ENCODE measurements at places on chromosomes 13 and 19. TPM values are rescaled to one million over a fixed set of nuclear protein-coding genes. Genes with fewer than 3 reads are reported as not detected.

DNA sequence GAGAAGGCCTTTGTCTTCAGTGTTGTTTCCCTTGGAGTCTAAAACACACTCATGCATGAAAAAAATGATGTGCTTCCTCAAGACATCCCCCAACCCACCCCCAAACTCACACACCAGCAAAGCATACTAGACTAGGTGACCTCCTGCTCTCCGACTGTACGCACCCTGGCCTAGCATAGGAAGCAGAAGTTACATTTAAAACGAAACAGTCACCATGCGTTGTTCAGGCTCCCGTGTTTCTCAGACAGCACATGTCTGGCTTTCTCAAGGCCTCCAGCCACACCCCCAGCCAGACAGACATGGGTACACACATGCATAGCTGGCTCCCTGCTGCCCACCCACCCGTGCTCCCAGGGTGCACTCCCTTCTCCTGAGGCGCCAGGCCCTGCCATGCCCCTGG lies 28.7 kb upstream of the C1QTNF9 start:
- no peak for DNase-seq

- no peak for DNase-seq
Observed at GRCh38 chr13:77952276-77952675, 33.6 kb upstream of the EDNRB start.

DNA sequence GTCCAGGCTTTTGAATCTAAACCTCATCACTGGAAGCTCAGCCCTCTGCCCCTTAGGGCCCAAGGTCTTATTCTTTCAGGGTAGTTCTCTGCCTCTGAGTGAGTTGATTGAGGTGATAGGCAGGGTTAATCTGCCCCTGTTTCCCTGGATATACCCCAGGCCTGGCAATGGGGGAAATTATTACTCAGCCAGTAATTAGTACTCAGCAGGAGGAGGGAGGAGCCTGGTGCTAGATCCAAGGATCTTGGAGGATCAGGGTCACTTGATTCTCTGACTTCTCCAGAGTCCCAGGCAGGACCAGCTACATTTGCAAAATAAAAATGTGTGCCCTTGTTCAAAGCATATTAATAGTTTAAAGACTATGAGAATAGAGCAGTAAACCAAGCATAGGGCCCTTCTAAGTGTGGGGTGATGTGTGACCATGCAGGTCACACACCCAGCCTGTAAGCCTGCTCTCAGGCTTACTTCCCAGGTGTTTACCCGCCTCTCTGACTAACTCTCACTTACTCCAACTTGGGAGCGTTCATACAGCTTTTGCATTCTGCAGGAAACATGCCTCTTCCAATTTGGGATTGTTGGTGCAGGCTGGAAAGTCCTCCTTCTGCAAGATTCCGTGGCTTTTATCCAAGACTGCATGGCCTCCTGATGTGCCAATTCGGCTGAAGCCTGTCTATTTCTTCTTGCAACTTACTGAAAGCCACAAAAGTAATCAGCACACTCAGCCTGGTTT lies 7.9 kb upstream of the STK24 start:
- DNase-seq = no peak

DNA sequence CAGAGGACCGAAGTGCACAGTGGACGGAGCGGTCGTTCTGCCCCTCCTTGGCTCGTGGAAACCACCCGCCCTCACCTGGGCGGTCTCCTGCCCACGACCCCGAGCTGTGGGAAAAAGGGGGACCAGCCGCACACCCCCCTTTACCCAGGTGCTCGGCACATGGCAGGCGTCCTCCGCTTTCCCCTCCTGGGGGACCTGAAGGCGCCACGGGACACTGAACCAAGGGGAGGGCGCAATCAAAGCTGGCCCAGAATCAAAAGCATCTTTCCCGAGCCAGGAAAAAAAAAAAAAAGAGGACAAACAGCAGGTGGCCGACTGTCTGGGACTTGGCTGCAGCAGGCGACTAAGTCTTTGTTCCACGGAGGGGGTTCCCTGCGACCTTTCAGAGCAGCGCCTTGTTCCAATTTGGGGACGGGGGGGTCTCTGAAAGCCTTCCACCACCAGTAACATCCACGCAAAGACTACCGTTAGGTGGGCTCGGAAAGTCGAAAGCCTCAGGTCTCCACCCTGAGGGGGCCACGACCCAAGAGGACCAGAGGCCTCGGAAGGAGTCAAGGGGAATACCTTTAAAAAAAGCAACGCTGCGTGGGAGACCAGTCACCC lies 1.1 kb downstream of the MBD3 start:
- DNase-seq = peak; percentile 8

GRCh38 chr13:31955101-31955500 lies 76.5 kb upstream of the FRY start:
- DNase-seq = no peak

- DNase-seq = no peak
Observed at GRCh38 chr19:7779631-7780486, 16.8 kb downstream of the CLEC4M start.

- no peak for DNase-seq
Observed at GRCh38 chr13:51444922-51445321, 7.9 kb downstream of the INTS6 start.

ELANE gene
- not detected for total RNA-seq

DNA sequence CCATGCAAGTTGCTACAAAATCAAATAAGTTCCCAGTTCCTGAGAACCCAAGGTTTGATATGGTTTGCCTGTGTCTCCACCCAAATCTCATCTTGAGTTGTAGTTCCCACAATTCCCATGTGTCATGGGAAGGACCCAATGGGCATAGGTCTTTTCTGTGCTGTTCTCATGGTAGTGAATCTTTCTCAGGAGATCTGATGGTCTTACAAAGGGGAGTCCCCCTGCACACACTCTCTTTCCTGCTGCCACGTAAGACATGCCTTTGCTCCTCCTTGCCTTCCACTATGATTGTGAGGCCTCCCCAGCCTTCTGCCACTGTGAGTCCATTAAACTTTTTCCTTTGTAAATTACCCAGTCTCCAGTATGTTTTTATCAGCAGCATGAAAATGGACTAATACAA lies 28.5 kb upstream of the TSHZ3 start:
- no peak for DNase-seq

DNA sequence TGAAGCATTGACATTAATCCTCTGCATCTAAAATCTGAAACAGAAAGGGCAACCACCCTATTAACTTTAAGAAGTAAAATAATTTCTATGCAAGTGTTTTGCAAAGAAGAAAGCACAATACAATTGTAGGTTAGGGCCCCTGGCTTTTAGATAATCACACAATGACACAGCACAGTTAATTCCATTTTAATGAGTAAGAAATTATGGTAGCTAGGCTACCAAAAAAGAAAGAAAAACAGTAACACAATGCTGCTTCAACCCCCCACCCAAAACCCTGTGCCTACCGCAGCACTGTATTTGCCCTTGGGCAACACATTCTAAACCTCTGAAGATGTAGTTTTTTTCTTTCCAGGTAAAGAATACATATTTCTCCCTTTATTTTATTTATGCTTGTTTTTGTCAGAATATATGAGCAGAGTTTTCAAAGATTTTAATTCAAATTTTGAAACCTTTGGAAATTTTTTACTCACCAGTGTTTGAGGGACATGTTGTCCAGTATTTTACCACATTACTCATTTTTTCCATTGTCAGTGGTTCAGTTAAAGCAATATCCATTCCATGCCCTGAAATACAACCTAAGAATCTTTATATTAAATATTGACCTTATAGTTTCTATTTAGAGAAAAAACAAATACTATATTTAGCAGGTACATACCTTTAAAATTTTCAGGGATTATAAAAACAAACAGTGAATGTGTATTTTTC lies 21.1 kb downstream of the SOHLH2 start:
- no peak for DNase-seq

DNA sequence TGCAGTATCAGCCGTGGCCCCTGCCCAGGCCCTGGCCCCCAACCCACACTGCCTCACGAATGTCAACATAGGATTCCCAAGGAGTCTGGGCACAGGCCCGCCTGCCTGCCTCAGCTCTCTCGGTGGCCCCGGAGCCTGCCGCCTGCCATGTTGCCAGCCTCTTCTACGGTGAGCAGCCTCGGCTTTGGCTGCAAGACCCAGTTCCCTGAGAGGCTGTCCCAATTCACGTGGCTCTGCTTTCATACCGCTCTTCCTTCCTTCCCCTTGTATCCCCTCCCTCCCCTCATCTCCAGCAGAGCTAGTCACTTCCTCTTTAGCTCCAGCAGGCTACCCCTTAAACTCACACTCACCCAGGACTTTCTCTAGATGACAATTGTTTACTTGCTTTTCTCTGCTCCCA lies 42.7 kb downstream of the SERP2 start:
- DNase-seq = no peak

- no peak for DNase-seq
Observed at GRCh38 chr19:42531313-42531712, 3.0 kb upstream of the CEACAM1 start.
